Effector memory CD8-positive, alpha-beta T cell (primary cell): ENCODE measurements at places on chromosomes 1 and 21.

DNA sequence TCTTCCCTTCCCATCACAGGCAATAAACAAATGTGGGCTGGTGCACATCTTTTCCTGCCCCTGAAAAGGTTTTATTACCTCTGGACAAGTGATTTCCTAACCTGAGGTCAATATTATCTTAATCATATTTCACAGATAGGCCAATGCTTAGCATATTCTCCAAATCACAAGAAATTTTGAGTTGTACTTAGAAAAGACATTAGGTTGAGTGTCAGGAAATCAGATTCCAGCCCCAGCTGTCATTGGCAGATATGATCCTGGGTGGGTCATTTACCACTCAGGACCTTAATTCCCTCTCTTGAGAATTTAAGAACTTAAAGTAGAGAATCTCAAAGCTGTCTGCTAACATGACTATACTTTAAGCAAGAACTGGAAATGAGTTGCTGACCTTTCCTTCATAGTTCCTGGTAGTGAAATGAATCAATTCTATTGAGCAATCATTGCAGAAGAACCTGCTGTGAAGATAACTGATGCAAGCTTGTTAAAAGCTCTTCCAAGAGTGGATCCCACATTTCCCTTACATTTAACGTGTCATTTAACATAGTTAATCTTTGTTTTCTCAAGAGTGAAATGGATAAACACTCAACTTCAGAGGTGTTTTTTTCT, 46.4 kb upstream of the CR2 start:
- no peak for DNase-seq

DNA sequence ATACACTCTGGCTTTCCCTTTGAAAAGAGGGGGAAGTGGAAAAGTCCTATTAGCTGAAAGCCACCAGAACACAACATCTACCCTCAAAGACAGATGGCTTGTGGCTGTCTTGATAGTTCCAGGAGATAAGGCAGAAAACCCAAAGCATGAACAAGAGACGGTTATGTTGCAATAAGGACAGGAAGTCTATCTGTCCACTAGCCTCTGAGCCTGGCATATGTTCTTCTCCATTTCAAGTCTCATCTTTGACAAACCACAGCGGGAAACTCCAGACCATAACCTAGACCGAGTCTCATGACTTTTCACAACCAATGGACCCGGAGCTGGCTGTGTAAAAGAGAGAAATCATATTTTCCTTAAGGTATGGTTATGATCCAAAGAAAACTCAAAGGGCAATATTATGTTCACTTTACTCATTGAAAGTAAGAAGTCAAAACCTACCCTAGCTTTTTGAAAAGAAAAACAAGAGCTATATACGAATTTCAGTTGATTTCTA, 33.8 kb downstream of the DUSP10 start:
- peak; percentile 60 for DNase-seq

GRCh38 chr1:25936947-25937346, 30.7 kb upstream of the STMN1 start:
- no peak for DNase-seq

DNA sequence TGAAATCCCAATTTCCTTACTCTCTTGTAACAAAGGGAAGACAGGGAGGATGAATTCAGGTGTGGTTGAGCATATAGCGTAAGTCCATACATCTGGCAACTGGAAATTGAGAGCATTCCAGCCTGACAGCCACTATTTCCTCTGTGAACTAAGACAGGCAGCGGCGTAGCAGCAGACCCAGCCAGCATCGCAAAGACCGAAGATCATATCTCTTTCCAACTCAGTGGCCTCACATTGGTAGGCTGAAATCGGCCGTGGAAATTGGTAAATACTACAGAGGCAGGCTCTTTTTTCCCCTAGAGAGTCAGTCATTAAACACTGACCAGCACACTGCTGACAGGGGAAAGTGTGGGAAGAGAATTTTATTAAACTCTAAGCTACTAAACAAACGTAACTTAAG, 43.4 kb downstream of the TARBP1 start:
- no peak for DNase-seq

GRCh38 chr1:196255762-196256161, 352.5 kb downstream of the KCNT2 start:
- no peak for DNase-seq

- no peak for DNase-seq
These were observed 1.4 kb downstream of the MMEL1 start for GRCh38 chr1:2631136-2632050.

GRCh38 chr1:178093951-178094738, at the start of gene RASAL2:
RASAL2 (plus strand) TSS chr1:178094104; CDS start chr1:178094493, 389 bp downstream.
- no peak for DNase-seq

DNA sequence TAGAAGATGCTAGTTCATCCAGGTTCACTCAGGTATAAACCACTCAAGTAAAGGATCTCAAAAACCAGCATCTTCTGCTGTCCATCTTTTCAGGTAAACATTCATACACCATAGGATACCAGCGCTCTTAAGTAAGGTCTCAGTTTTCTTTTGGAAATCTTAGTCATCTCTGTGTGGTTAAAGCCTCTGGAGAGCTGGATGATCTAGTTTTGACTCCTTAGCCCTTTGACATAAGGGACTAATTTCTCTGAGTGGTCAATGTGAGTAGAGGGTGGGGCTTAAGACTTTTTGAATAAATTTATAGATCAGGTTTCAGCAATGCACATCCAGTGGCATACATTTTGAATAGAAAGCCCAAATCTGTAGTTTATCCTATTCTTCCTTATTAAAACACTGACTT, 92.3 kb downstream of the CTH start:
- no peak for DNase-seq

GRCh38 chr1:93608187-93609109, 73.2 kb downstream of the BCAR3 start:
- DNase-seq = no peak

GRCh38 chr1:159011751-159012150, 2.0 kb downstream of the IFI16 start:
- no peak for DNase-seq

DNA sequence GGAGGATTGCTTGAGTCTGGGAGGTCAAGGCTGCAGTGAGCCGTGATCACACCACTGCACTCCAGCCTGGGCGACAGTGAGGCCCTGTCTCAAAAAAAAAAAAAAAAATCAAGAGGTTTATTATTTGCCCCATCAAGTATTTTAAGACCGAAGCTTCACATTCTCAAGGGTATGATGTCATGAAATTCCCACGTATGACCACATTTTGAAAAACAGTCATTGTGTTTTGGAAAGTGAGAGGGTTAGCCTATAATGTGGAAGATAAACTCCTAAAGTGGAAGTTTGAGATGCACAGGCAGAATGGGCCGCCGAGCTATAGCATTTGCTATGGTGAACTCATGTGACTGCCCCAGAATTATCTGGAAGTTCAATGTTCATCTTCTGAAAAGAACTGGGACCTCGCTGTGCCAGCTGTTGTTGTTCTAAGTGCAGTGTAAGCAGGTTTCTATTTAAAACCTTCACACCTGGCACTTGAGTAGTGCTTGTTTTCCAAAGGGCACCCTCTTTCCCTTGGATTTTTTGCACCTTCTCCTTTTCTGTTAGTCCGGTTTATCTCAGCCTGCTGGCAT, 96.9 kb upstream of the SLC25A33 start:
- DNase-seq = no peak

DNA sequence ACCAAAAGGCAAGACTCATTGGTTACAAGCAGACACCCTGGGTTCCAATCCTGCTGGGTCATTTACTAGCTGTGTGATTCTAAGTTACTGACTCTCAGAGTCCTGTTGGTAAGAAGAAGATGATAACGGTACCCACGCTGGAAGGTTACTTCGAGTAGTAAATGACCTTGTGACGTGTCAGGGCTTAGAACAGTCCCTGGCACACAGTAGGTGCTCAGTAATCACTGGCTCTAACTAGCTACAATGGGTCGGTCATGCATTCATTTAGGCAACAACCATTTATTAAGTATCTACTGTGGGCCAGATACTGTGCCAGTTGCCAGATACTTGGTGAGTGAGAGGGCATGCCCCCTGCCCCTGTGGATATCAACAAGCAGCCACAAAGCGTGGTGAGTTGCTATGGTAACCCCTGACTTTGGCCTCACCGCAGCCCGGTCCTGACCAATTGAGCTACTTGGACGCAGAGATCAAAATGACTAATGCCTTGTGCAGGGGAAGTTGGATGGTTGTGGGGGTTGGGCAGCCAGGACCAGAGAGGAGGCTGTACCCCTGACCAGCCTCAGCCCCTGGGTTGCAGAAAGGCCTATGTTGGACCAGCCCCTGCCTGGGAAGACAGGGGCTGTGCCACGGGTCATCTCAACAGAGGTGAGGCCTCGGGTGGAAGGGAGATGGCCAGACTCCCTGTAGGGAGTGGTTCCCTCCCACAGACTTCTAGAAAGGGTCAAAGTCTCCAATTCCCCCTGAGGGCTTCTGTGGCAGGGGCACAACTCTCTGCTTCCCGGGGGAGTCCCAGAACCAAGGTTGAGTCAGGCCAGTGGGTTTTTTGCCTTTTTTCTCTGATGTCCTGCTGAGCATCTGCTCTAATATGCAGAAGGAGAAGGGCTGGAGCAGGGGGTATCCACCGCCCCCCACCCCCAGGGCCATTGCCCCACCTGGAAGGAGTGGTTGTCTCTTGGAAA, 16.0 kb downstream of the DHRS3 start:
- no peak for DNase-seq

DNA sequence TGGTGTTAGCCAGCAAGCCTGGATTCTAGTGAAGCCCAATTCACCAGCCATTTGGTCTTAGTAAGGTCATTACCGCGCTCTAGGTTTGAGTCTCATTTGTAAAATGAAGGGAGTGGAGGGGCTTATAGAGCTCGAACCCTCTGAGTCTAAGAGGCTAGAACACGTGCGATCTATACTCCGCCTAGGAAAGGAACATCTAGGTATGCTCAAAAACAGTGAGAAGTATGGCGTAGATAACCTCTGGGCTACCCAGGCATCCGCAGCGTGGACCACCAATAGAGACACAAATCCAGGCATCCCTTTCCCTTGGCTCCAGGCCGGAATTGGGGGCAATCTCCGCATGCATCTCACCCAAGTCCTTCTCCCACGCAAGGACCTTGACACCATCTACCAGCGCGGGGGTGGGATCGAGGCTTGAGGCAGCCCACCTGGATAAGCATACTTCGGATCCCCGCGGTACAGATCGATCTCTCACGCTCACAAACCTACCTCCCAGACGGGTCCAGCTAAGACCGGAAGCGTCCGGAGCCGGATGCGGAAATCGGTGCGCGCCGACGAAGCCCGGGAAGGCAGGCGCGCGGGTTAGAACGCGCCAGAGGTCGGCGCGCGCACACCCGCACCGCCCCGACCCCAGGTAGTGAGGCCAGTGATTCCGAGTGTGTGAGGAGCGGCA, at the start of gene METTL25B:
Gene METTL25B, plus strand, starts transcription at position 544 of the 673 bp plus-strand sequence. CDS start 636 bp downstream, outside the sequence.
- DNase-seq = no peak

DNA sequence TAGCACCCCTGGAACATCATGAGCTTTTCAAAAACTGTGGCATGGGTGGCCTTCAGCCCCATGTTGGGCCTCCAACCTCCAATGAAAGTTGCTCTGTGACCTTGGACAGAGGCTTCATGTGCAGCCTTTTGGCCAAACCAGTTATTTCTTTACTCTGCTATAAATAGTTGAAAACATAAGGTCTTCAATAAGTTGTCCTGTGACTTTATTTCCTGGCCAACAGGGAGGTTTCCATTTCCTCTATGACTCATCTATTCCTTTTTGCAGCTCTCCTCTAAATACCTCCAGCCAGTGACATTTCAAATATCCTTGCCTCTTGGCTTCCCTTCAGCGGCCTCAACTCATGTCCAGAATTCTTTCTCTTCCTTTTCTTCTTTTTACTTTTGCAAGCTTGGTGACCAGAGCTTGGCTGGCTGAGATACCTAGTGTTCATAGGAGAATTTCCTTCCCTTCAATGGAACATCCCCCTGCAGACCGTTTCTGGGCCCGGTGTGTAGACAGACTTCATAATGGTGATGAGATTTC, 22.7 kb upstream of the TRIM67 start:
- no peak for DNase-seq

DNA sequence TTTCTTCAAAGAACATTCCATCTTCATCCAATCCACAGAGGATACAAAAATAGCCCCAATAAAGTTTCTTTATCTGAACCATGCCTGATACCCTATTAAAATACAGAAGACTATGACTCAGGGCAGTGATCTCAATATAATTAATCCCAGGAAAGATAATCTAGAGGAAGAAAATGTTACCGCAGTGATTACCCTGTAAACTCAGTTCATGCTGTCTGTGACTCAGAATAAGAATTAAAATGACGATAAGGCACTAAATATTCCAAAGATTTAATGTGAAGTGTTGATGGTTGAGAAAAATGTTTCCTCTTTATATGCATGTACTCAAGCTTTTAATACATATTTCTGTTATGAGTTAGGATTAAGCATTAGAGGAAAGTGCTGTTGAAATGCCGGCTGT, 88.6 kb upstream of the LYPLAL1 start:
- no peak for DNase-seq

- DNase-seq = no peak
These were observed 10.0 kb downstream of the NCF2 start for GRCh38 chr1:183580281-183580682.

DNA sequence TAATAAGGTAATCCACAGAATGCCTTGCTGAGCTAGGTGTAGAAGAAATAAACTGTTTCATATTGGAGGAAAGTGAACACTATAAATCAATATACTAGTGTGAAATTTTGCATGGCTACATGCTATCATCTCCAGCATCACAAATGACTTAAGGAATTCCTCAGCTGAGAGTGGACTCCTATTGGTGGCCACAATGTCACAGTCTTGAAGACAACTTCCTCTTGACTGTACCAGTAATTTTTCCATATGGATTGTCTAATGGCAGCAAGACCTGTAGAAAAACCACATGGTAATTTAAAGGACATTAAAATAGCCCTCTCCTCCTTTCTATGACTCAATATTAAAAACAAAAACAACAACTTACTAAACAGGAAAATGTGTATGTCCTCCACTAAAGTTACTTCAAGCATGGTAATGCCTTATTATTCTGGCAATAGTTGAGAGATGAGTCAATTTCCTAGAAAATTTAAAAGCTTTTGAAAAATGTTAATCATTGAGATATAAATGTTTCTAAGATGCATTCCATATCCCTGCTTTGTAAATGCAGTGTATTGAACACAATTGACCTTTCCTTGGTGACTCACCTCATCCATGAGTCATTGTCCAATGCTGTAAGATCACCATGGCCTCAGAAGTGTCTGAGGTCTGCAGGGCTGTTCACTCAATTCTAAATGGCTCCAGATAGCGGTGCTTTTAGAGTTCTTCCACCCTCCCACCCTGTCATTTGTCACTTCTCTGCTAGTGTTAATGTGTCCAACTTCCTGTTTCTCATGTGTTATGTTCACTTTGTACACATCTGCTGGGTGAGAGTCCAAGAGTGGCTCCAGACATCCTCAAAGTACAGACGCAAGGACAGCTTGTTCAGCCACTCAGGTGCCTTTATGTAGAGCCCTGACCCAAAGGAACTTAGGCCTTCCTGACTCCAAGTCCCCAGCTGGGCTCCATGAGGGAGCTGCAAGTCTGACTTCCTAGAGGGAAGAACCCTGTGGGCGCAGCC, 32.8 kb upstream of the DNASE2B start:
- DNase-seq = peak; percentile 5
